NCI-H1436 (cell line): ENCODE measurements at places on chromosomes 13 and 19.

- no peak for DNase-seq
These were observed 18.8 kb downstream of the FLT1 start for GRCh38 chr13:28475916-28476725.

- DNase-seq: no peak
These were observed 34.2 kb downstream of the TRPC4 start for GRCh38 chr13:37835392-37835791.

GRCh38 chr13:110431425-110432294 is 124.6 kb downstream of the COL4A2 start:
- DNase-seq: no peak

- DNase-seq: no peak
These were observed 228.8 kb downstream of the PCDH9 start for GRCh38 chr13:67001363-67001762.

GRCh38 chr13:40664350-40665125 is 1.9 kb downstream of the FOXO1 start:
- DNase-seq: no peak

- DNase-seq: no peak
These were observed 32.0 kb upstream of the IGFL1 start for GRCh38 chr19:46197314-46198070.

GRCh38 chr19:39996218-39996810 is 546 bp upstream of the ZNF546 start:
- no peak for DNase-seq

- no peak for DNase-seq
These were observed 11.9 kb downstream of the CAPS start for GRCh38 chr19:5925830-5926427.
